ENCODE measurements at places on chromosomes 3 and 15.

DNA sequence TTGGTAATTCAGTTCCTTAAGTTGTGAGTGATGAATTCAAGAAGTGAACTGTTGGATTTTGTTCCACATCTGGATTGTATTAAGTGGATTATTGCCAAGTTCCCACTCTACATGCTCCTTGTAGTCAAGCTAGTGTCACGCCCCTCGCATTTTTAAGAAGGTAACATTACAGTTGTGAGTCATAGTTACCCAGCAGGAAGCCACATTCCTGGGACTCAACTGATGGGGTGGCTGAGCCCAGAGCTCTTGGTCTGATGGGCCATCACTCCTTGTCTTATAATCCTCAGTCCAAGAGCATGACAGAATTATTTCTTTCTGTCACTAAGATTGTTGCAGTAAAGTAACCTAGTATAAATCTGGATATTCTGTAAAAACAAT lies 102.7 kb downstream of the PTPRG start:
- no peak for DNase-seq

DNA sequence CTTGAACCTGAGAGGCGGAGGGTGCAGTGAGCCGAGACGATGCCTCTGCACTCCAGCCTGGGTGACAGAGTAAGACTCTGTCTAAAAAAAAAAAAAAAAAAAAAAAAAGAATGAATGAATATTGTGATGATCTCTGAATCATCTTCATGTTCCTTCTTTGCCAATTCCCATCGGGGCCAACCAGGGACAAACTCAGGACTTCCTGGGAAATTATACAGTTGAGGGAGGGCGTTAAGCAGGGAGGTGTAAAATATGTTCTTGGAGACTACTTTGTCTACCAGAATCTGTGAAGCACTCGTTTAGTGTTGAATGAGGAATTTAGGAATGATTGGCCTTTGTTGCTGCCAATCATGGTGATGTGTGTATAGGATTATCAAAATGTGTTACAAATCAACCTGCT lies 210.6 kb downstream of the PTPRG start:
- DNase-seq: no peak

DNA sequence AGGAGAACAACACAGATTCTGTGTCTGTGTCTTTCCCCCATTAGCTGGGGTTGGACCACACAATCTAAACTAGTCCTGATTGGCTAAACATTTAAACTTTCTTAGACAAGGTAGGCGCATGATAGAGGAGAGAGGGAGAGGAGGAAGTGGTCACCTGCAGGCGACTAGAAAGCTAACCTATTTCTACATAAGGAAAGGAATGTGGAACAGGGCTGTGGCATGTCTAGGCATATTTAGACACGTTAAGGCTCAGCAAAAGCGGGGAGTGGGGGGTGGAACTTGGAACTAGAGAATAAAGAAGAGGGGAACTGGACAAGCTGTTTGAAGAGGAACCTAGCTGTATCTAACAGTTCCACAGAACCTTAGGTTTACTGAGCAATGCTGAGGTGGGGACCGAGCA lies 12.8 kb downstream of the LRRC28 start:
- no peak for DNase-seq

DNA sequence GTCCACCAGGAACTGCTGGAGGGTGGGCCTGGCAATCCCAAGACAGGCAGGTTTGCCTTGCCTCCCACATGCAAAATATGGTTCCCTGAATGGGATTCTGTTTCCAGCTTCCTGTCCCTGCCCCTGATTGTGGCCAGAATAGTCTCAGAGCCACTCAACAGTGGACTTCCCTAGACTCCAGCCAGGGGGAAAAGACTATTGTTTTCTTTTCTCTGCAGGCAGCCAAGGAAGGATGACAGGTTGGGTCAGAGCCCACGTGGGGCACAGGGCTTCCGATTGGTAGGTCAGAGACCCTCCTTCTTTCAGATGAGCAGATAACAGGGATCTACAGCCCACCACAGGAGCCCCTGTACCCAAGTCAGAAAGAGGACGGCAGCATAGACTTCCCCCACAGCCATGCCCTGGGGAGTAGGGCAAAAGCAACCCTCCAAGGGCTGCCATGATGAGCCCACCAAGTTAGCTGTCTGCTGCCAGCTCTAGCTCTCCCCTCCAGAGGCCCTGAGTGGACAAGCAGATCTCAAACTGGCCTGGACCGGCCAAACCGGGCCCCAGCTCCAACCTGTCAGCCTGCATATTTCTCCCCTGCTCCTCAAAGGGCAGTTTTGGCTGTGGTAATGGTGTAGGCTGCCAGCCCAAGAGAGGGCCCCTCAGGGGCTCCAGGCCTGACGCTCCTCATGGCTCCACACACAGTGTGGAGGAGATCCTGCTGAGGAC lies 6.4 kb downstream of the TLR9 start:
- no peak for DNase-seq

DNA sequence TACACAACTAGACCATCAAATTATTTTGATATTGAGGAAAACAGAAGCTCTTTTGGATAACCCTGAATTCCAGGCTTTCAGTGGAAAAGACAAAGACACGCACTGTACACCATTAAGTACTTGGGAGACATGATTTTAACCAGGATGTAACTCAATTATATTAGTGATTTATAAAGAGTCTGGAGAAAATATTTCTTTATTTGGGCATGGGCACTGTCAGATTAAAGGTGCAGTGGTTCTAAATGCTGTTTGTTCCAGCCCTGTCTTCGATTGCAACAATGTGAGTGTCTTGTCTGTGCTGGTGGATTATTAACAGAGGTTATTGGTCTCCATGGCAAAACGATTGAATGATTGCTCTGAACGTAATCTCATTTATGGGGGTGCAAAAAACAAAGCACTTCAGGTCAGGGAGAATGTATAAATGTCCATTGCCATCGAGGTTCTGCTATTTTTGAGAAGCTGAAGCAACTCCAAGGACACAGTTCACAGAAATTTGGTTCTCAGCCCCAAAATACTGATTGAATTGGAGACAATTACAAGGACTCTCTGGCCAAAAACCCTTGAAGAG lies at the start of gene TM4SF4:
TM4SF4 (plus strand) TSS at position 448 of the 568 bp plus-strand sequence. CDS start 181 bp downstream, outside the sequence.
- no peak for DNase-seq

DNA sequence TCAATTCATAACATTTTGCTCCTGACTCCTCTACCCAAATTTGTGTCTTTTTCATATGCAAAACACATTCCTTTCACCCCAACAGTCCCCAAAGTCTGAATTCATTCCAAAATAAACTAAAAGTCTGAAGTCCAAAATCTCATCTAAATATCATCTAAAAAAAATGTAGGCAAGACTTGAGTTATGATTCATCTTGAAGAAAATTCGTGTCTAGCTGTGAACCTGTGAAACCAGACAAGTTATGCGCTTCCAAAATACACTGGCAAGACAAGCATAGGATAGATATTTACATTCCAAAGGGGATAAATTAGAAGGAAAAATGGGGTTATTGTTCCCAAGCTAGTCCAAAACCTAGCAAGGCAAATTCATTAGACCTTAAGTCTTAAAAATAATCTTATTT lies 1302.0 kb upstream of the GBE1 start:
- no peak for DNase-seq

DNA sequence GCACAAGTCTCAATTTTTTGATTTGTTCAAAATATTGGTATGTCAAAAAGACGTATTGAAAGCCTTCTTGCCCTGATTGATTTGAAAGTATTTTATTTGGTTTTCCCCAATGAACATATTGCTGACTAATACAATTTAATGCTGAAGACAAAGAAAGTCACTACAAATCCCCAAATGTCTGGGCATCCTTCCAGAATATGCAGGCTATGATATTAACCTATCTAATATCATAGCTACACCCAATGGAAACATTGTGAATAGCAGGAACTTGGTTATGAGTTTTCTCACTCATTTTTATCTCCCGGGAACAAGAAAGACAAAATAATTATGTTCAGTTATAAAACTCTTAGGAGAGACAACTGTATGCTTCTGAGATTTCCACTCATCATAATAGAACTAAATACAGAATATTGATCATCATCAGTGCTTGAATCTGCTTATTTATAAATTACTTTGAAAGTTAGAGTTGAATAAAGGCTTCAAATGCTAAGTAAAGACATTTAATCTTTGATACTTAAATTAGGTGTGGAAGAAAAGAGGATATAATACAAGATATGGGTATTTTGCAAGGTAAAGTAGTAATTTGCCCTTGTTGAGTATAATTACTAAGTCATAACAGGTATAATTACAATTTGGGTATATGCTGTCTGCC lies 483.9 kb downstream of the RBMS3 start:
- no peak for DNase-seq

DNA sequence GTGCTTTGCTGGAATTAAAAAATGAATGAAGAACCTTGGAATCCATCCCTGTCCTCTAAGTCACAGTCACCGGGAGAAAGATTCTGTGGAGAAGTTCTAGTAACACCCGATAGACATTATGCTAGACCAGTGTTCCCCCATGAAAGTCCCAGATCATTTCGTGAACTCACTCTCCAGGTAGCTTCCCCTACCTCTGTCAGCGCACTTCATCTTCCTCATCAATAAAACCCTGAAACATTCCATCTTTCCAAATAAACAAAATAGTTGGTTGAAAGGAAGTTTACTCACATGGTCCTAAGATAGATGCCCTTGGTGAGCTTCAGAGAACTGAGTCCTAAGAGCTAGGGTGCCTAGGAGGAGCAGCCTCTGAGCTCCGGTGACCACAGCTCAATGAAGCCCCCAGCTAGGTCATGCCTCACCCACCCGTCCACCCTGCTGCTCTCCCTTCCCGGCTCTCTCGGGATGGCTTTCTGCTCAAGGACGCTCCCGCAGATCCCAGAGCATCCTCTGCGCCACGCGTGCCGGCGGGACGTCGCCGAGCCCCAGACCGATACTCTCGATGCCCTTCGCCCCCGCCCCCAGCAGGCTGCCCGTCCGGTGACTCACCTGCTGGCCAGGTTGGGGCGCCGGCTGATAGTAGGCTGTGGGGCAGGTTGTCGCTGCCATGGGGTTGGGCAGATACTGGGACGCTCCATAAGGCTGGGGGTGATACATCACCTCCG lies 776 bp downstream of the VGLL3 start:
- DNase-seq: no peak

GRCh38 chr3:126132751-126133511 lies 47.5 kb downstream of the ALDH1L1 start:
- DNase-seq: no peak

DNA sequence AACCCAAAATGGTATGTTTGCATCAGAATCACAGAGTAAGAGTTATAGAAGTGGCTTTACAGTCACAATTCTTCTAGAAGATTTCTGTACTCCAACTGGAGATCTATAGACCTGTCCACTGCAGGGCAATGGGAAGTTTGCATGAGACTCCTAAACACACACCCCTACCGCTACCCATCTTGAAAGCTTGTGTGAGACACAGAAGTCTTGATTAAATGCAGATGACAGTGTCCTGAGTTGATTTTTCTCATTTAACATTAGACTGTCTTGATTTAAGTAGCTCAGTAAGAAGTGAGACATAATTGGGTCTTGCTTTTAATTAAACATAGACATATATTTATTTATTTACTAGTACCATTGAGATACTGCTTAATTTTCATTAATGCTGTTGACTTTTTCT lies 54.4 kb downstream of the CD47 start:
- DNase-seq: no peak

- DNase-seq: no peak
Measured at GRCh38 chr3:169466990-169467389, 196.5 kb downstream of the MECOM start.

- no peak for DNase-seq
Measured at GRCh38 chr3:56694867-56695683, 12.0 kb upstream of the TASOR start.

- DNase-seq: no peak
Measured at GRCh38 chr15:38460543-38460942, 6.6 kb downstream of the FAM98B start.

GRCh38 chr15:67405208-67406191 lies 115.4 kb upstream of the C15orf61 start:
- no peak for DNase-seq

DNA sequence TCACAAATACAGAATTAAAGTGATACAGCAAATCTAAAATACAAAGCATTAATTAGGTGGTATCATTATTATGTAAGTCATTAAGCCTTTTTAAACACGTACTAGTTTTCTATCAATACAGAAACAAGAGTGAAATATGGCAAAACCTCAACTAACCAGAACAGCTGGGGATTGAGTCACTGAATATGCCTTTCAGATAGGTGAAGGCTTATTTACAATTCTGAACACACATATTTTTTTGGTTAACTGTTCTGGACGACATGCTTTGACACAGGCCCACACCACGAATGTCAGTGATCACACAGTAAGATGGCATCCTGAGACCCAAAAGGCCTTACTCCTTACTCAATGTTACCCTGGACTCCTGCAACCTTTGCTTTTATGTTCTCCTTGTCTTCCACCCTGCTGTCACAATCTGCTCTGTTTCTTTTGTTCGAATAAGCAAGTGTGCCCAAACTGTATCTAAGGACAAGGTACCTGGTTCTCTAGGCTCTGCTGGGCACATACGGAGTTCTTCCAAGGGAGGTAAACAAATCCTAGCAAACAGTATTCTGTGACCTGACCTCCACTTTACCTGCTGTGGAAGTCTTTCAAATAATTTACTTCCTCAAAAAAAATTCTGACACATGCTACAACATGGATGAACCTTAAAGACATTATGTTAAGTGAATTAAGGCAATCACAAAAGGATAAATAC lies 7.0 kb downstream of the SFMBT1 start:
- no peak for DNase-seq

DNA sequence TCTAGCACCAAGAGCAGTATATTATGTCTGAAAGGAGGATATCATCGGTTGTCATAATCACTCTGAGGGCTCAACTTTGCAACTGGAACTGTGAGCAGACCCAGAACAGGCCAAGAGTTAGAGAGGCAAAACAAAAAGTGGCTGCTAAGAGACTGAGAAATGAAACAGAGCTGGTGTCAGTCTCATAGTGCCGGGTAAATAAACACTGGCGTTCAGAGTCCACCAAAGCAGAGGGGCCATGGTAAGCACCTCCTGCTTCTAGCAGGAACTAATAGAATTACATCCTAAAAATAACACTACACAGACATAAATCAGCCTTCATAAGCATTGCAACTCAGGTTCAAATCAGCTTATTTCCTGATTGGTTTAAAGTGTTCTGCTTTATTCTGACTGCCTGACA lies 10.3 kb upstream of the IL12A start:
- DNase-seq: no peak

Measured in NCI-H1436 treated with DMSO at 0.1 percent for 48 hours (cell line).